ENCODE measurements at places on chromosomes 2 and 18.
A peak's percentile ranks its signal among the peaks of the same experiment; 100 is the strongest.

DNA sequence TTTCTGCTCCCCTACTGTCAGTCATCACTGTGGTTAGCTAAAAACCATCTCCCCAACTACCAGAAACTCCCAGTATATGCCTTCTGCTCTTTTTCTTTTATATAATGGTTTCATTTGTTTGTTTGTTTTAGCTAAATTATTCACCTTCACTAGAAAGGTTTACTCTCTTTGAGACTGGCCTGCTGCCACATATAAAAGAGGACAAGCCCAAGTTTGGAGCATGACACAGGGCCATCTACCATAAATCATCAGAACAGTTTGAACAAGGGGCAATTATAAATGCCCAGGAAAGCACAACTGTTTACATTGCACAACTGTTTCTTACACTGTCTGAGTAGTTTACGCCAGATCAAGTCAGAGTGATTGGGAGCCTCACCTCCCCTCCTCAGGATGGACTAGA lies 471.0 kb upstream of the PIK3C3 start:
- no peak for DNase-seq

- no peak for DNase-seq
Measured at GRCh38 chr2:140539242-140539875, 1591.5 kb downstream of the LRP1B start.

- no peak for DNase-seq
Measured at GRCh38 chr2:45102141-45102540, 92.9 kb upstream of the SIX2 start.

- DNase-seq, result peak; percentile 75
Measured at GRCh38 chr2:148876595-148877402, 1.8 kb downstream of the KIF5C start.

GRCh38 chr2:161004379-161004778 lies 155.8 kb upstream of the TANK start:
- no peak for DNase-seq

DNA sequence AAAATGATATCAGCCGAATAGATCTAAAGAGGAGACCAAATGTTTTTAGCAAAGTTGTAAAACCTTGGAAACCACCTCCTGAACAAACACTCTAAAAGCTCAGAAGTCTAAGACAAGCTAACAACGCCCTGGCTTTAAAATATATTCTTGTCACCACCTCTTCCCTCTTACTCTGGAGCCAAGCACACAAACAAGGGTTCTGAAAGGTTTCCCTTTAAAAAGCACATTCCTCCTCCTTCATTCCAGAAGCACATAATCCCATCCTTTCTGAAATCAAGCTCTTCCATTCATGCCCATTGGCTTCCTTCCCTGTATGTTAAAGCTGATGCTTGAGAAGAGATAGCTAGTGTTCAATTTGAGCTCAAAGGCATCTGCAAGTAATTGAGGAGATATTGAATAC lies 382.0 kb downstream of the LNPK start:
- no peak for DNase-seq

GRCh38 chr2:112577756-112578155 lies 6.7 kb upstream of the CHCHD5 start:
- DNase-seq, result no peak

GRCh38 chr2:121136323-121136722 lies 148.7 kb downstream of the TFCP2L1 start:
- no peak for DNase-seq

DNA sequence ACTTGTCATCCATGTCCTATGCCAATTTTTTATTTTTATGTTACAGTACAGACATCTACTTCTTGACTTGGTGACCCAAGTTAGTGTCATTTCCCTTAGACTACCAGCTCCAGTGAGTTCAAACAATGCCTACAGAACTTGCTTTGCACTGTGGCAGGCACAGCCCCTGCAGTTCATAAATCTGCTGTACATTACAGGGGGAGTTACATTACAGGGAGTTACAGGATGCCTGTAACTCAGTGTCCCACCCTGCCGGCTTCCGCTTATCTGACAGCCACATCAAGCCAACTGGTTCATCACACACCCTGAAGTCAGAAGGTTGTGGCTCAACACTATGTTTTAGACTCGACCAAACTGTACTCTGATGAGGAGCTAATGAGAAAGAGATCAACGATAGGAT lies 7.8 kb upstream of the NPAS2 start:
- DNase-seq, result no peak

- DNase-seq, result no peak
Measured at GRCh38 chr18:37138456-37138855, 309.5 kb downstream of the KIAA1328 start.

GRCh38 chr18:79248495-79249060 lies 147.2 kb upstream of the NFATC1 start:
- DNase-seq, result no peak

DNA sequence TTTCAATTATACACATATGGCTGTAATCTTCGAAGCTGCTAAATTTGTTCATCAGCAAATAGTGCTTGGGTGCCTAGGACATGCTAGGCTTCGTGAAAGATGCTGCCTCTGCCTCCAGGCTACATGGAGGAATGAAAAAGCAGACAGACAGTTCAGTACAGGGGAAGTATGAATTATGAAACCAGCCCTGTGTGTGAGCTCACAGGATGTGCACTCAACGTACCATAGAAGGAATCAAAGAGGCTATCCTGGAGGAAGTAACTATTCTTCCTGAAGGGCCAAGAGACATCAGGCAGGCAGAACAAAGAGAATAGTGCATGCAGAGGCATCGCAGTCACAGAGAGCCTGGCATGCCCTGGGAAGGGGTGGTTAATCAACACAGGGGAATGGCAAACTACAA lies 61.4 kb downstream of the DYM start:
- DNase-seq, result peak; percentile 14

GRCh38 chr2:219951099-219951498 lies 323.7 kb downstream of the SLC4A3 start:
- no peak for DNase-seq
